Naive thymus-derived CD4-positive, alpha-beta T cell (primary cell): ENCODE measurements at places on chromosomes 7 and 10.

- no peaks in the 10 kb centered on the region for H3K27me3 ChIP-seq
- no peak overlapping the region for H3K4me3 ChIP-seq
Observed at GRCh38 chr10:114516356-114516755, 112.1 kb upstream of the AFAP1L2 start.

- no peaks in the 10 kb centered on the region for H3K36me3 ChIP-seq
- no peak for DNase-seq
- no peaks in the 10 kb centered on the region for H3K4me1 ChIP-seq
- no peak overlapping the region for H3K27ac ChIP-seq
- no peaks in the 10 kb centered on the region for H3K27me3 ChIP-seq
- no peak overlapping the region for H3K4me3 ChIP-seq
Observed at GRCh38 chr7:27344471-27344870, 101.9 kb downstream of the EVX1 start.

DNA sequence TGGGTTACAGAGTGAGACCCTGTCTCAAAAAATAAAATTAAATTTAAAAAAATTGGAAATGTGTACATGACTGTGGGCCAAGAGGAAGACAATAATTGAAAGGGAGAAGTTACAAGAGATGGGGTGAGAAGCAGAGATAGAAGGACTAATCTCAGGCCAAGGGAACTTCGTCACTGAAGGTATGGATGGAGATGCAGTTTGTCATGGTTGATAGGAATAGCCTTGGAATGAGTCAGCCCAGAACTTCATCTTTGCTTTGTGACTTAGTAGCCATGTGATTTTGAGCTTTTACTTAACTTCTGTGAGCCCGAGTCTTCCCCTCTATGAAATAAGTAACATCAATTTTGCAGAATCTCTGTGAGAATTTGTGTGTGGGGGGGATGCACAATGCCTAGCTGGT, 6.5 kb upstream of the PODXL start:
- H3K4me3 ChIP-seq = no peak overlapping the region
- no peak overlapping the region for H3K27ac ChIP-seq
- no peaks in the 10 kb centered on the region for H3K4me1 ChIP-seq
- H3K36me3 ChIP-seq = no peaks in the 10 kb centered on the region
- H3K27me3 ChIP-seq = no peaks in the 10 kb centered on the region
- DNase-seq = no peak

GRCh38 chr10:70198696-70199466, 28.6 kb upstream of the SAR1A start:
- H3K27me3 ChIP-seq = no peaks in the 10 kb centered on the region
- no peak overlapping the region for H3K27ac ChIP-seq
- H3K36me3 ChIP-seq = no peaks in the 10 kb centered on the region
- no peaks in the 10 kb centered on the region for H3K4me1 ChIP-seq

DNA sequence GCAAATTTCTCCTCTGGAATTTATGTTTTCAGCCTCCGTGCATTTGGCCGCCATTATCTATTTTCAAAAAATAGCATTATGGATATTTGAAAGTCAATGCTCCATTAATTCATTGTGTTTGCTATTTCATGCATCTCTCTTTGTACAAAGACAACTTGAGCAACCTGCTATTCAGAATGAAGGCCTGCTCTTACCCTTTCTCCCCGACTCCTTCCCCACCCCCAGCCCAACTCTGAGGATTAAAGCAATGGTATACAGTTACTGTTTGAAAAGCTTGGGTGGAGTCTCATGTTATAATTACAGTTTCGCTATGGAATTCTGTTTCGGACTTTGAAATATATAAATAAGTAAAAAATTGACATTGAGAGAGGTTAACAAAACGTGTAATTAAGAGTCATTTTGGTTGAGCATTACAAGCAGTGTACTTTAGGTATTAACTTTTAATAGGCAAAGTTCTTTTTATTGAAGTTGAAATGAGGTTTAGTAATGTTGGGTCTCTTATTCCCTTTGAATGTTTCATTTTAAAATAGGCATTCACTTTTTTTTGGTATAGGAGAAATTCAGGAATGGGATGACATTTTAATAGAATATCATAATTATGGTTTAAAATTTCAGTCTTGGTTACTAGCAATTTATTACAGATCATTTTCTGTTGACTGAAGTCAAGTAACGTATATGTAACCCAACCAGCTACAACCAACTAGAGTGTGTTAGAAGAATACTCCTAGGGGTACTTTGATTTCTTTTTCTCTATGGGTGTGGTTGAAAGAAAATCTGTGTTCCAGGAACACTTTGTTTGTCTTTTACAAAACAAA, 93.1 kb downstream of the ARID5B start:
- no peak overlapping the region for H3K4me3 ChIP-seq
- no peaks in the 10 kb centered on the region for H3K36me3 ChIP-seq
- no peaks in the 10 kb centered on the region for H3K27me3 ChIP-seq
- H3K27ac ChIP-seq = peak overlapping the region; percentile 63
- no peak for DNase-seq
- H3K4me1 ChIP-seq = peaks cover 37% of the 10 kb centered on the region

GRCh38 chr7:137003566-137003965, 135.1 kb downstream of the CHRM2 start:
- H3K4me1 ChIP-seq = no peaks in the 10 kb centered on the region
- no peak overlapping the region for H3K4me3 ChIP-seq
- no peak overlapping the region for H3K27ac ChIP-seq

GRCh38 chr10:101835362-101835761, 8.2 kb downstream of the KCNIP2 start:
- H3K4me1 ChIP-seq = peaks cover 29% of the 10 kb centered on the region
- no peak overlapping the region for H3K4me3 ChIP-seq
- H3K27ac ChIP-seq = no peak overlapping the region
- no peaks in the 10 kb centered on the region for H3K36me3 ChIP-seq

DNA sequence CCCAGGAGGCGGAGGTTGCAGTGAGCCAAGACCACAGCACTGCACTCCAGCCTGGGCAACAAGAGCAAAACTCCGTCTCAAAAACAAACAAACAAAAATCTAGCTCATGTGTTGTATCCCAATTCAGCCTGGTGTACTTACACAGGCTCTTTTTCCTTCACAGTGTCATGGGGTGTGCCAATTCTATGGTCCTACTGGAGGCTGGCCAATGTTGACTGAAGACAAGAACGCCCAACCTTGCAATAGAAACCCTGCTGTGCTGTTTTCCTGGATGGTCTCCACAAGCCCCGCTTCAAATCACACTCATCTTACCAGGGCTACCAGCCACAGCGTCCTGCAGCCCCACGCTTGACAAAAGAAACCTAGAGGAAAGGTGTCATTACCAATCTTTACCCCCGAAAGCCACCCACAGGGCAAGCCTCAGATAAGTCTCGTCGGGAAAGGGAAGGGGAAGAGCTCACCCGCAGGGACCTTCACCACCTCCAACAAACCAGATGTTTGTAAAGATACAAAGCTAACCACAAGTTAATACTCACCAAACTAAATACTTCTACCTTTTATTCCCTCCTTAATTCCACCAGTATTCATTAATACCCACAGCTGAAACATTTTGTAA, 64.8 kb downstream of the TNS3 start:
- no peak overlapping the region for H3K4me3 ChIP-seq
- no peak for DNase-seq
- H3K27ac ChIP-seq = no peak overlapping the region

DNA sequence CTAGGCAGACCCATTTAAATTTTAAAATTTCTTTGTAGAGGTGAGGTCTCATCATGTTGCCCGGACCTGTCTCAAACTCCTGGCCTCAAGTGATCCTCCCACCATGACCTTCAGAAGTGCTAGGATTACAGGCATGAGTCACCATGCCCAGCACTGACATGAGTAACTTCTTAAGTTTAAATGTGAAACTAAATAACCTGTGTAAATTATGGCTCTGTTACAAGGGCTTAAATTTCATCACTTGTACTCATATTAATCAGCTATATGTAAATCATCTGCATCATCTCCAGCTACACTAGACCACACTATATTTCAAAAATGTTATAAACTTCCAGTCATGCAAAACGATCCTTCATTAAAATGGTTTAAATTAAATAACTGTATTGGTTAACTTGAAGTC, 56.1 kb downstream of the ATAD1 start:
- H3K27me3 ChIP-seq = no peaks in the 10 kb centered on the region
- H3K27ac ChIP-seq = no peak overlapping the region
- peak; percentile 36 for DNase-seq
- no peaks in the 10 kb centered on the region for H3K4me1 ChIP-seq
- peaks cover 5% of the 10 kb centered on the region for H3K36me3 ChIP-seq
- H3K4me3 ChIP-seq = no peak overlapping the region

DNA sequence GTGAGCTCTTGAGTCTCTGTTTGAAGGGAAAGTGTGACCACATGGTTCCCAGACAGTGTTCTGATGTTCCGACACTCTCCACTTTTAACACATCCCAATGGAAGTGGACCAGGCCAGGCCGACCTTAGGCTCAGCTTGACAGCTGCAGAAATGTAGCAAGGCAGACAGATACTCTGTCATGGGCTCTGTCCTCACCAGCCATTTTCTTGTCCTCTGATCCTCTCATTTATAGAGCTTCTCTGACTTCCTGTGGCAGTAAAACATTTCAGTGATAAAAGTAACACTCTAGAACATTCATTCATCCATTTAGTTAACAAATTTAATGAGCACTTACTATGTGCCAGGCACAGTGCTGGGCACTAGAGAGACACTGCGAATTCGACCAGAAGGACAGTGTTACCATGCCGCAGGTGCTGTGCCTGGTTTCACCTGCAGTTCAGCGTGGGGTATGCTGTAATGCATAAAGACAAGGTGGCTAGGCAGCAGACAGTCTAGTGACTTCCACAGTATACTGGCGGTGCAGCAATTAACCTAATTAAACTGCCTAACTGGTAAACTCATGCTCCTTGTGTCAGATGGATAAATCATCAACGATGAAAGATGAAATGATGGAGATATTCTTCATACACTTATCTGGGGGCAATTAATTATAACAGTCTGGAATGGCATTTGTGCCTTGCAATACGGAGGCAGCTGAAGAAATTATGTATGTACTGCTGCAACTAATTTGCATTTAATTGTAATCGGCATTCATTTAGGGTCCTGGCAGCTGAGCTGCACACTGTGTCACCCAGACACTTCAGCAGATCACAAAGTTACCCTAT, 188.1 kb downstream of the NRP1 start:
- peaks cover 27% of the 10 kb centered on the region for H3K4me1 ChIP-seq
- H3K27me3 ChIP-seq = no peaks in the 10 kb centered on the region
- H3K4me3 ChIP-seq = no peak overlapping the region
- DNase-seq = no peak

- no peak for DNase-seq
- H3K36me3 ChIP-seq = no peaks in the 10 kb centered on the region
- no peaks in the 10 kb centered on the region for H3K4me1 ChIP-seq
- H3K27me3 ChIP-seq = no peaks in the 10 kb centered on the region
- H3K27ac ChIP-seq = no peak overlapping the region
Observed at GRCh38 chr10:70509757-70510147, 31.2 kb downstream of the PALD1 start.

DNA sequence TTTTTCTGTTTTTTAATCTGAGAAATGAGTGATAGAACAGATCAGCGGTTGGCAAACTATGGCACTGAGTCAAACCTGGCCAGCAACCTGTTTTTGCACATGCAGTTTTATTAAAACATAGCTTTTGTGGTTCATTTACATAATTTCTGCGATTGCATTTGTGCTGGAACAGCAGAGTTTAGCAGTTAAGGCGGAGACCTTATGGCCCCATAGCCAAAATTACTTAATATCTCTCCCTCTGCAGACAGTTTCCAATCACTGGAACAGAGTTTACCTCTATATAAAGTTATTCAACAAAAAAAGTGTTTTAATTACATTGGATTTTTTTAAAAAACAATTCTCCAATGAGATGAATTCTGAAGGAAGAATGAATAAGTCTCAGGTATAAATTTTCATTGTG, 212.1 kb downstream of the DGKB start:
- no peaks in the 10 kb centered on the region for H3K4me1 ChIP-seq
- no peak for DNase-seq
- no peaks in the 10 kb centered on the region for H3K27me3 ChIP-seq
- no peak overlapping the region for H3K4me3 ChIP-seq
- no peak overlapping the region for H3K27ac ChIP-seq

DNA sequence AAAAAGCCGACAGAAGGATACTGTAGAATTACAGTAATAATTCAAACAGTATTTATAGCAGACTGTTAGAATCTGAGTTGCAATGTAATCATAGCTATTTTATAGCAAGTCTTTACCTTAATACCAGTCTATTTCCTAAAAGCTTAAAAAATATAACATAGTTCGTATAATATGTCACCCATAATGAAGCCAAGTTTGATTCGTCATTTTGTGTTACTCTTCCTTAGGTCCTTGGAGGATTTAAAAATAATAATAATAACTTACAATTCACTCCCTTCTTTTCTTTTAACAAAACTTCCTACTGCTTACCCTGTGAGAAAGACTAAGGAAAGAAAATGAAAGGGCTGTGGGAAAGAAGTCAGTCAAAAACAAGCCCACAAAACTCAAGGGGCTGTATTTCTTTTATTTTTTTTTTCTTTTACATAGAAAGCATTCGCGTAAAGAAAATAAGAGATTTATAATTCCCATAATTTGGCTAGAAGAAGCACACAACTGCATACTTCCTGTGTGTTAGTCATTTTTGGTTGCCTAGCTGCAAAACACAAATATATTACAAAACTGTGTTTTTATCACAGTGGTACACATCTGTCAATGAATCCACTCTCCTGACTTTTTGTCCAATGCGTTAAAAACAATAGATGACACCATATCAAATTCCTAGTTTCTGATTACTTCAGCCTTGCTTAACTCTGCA, 187.2 kb upstream of the CELF2 start:
- H3K27me3 ChIP-seq = no peaks in the 10 kb centered on the region
- no peak for DNase-seq
- H3K36me3 ChIP-seq = no peaks in the 10 kb centered on the region
- H3K4me1 ChIP-seq = no peaks in the 10 kb centered on the region

DNA sequence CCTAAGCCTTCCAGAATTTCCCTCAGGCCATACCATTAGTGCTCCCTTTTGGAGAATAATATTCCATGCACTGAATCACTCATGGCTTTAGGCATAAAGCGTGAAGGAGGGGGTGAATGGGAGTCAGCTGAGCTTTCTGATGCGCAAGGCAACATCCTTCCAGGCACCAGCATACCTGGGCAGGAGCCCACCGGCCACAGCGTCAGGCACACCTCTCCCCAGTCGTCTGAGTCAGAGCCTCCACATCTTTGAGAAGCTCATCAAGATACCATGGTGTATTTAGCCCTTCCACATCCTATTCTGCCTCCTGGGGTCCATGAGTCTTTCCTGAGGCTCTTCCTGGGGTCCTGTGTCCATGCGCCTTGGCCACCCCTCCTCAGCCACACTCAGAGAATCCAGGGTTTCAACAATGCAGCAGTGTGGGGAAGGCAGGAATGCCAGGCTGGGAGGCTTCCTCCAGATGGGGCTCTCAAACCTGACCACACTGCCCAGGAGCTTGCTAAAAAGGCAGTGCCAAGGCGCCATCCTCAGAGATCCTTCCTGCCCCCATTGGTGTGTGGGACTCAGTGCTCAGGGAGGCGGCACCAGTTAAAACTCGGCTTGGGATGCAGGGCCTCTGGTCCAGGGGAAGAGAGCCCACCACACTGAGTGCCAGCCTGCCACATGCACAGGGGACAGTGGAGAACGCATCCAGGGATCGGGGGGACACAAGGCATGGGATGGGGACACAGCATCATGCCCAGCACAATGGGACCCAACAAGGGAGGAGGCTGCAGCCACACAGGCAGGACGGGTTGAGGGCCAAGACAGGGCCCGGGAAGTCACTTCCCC, 31.6 kb downstream of the RASGEF1A start:
- peak; percentile 9 for DNase-seq
- no peaks in the 10 kb centered on the region for H3K4me1 ChIP-seq
- no peaks in the 10 kb centered on the region for H3K27me3 ChIP-seq
- H3K36me3 ChIP-seq = no peaks in the 10 kb centered on the region
- H3K27ac ChIP-seq = no peak overlapping the region

- no peak for DNase-seq
- no peaks in the 10 kb centered on the region for H3K36me3 ChIP-seq
- H3K27ac ChIP-seq = no peak overlapping the region
- H3K4me3 ChIP-seq = no peak overlapping the region
- no peaks in the 10 kb centered on the region for H3K27me3 ChIP-seq
- H3K4me1 ChIP-seq = no peaks in the 10 kb centered on the region
Observed at GRCh38 chr7:18637516-18637915, 142.0 kb downstream of the HDAC9 start.
